WTC11 (cell line): ENCODE measurements at places on chromosomes 12 and 14.

DNA sequence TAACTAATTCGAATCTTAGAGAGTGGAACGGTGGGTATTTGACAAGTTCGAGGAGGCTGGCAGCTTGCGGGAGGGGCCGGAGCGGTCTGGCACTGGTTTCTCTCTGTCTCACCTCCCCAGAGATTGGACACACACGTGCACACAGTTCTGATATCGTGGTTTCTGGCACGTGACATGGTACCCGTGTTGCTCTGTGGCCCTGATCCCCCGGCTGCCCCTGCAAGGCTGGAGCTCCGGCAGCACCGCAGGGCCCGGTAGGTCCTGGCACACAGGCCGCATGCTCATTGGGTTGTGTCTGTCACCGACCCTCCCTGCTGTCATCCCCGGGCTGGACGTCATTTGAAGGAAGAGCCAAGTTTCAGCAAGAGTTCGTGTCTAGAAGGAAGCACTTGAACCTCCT lies 82.7 kb downstream of the PPP2R5C start:
- DNase-seq = no peak

GRCh38 chr12:95960241-95960640 lies 17.1 kb downstream of the AMDHD1 start:
- DNase-seq = no peak

DNA sequence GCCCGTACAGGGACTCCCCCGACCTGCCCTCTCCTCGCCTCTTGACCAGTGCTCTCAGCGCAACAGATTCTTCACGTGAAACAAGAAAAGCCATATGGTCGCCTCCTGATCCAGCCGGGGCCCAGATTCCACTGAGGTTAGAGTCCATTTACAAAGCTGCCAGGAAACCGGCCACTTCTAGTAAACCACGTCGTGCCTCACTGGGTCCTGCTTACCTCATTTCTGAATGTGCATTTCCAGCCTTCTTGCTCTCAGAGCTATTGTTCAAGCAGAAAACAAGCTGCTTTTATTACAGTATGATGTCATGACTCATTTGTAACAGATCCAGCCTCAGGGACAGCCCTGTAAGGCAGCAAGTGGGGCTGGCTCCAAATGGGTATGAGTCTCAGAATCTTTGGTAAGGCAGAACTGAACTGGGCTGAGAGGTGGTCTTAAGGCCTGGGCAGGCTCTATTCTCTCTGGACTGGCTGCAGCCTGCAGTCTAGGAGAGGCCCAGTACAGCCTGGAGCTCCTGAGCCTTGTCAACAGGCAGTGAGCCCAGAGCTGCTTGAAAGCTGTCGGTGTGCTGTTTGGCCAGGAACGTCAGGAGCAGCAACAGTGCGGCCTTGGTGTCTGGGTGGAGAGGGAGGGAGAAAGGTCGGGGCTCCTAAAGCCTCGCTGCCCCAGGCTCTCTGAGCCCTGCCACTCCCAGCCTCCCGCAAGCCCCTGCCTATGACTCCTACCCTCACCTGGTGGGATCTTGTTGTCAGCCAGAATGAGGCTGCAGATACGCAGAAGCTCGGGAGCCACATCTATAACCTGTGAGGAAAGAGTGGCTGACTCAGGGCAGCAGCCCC lies 8.3 kb downstream of the REC8 start:
- DNase-seq = no peak

DNA sequence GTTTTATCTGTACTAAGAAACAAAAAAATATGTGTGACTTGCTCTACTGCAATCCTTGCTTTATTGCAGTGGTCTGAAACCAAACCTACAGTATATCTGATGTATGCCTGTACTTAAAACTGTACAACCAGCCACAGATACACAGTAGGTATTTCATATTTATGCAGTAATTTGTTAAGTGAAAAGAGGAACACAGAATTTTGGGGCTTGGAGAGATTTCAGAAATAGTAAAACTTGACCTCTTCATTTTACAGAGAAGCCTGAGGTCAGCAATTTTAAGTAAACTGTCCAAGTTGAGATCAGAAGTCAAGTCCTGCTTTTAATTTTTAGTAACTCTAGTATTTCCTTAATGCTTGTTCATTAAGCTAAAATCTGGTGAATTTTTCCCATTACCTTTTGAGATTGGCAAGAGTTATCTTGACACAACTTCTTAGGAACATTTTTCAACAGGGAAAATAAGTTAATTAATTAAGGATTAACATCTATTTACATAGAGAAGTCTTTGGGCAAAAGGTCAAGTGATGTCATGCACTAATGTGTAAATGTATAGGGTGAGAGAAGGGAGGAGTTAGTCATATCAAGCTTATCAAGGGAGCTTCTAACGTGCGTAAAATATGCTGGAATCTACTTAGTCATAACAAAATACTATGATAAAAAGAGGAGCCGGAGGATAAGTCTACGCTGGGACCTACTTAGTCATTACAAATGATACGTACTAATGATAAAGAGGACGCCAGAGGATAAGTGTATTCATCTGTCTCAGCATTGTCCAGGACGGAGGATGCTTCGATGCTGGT lies 66.0 kb upstream of the GTF2A1 start:
- no peak for DNase-seq

DNA sequence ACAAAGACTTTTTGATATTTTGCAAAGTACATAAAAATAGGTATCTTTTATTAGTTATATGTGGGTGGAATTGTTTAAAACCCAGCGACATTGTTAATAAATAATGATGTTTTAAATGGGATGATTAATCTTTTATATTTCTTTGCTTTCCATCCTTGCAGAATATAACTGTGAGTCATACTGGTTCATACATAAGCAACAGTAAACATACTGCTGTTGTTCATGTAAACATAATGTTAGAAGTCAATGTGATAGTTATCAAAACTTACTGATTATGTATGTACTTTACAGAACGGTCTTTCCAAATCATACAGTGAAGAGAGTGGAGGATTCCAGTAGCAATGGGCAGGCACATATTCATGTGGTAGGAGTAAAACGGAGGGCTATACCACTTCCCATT lies 119.8 kb downstream of the ARID2 start:
- no peak for DNase-seq

GRCh38 chr12:77808534-77808933 lies 22.2 kb upstream of the NAV3 start:
- peak; percentile 14 for DNase-seq
